ENCODE measurements at places on chromosomes 6 and 20.

GRCh38 chr6:157029980-157030690 is 253.0 kb downstream of the ARID1B start:
- no peak for DNase-seq

DNA sequence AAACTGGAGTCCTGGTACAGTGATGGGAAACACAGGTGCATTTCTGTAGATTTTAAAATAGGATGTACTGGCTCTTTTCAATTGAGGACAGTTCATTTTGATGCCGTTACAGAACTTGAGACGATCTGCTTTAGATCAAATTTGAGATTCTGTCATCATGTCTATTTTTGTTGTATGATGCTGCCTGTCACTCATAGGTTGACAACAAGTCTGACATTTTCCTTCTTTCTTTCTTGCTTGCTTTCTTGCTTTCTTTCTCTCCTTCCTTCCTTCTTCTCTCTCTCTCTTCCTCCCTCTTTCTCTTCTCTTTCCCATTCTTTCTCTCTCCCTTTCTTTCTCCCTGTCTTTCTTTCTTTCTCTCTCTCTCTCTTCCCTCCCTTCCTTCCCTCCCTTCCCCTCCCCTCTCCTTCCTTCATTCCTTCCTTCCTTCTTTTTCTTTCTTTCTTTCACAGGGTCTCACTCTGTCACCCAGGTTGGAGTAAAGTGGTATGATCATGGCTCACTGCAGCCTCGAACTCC is 152.6 kb upstream of the SGK1 start:
- no peak for DNase-seq

- no peak for DNase-seq
Observed at GRCh38 chr6:150456902-150457643, 88.3 kb downstream of the IYD start.

DNA sequence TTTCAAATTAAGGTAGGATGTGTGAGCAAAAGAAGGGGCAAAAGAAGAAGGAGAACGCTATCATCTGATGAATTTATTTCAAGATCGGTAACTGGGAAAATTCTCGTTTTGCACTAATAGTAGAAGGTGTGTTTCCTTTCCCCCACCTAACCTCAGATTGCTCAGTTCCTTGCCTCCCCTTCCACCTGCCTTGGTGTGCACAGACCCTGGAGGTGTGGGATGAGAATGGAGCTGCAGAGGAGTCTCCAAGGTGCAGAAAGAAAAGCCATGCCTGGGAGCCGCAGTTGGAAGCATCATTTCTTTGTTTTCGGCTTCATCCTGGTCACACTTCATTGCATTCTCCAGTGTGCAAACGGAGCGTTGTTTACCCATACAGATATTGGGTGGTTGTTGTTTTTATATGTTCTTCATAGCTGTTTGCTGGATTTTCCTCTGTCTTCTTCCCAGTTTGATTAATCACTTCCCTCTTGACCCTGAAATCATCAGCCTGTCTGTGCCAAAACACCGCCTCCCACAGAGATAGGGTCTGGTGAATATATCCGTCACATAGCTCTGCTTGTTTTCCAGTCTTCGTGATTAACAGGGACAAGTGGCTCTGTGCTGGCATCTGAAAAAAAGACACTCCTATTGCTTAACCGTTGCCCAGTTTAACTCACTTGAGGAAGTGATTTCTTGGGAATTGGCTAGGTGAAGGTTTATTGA is 40.2 kb upstream of the NEDD9 start:
- no peak for DNase-seq

DNA sequence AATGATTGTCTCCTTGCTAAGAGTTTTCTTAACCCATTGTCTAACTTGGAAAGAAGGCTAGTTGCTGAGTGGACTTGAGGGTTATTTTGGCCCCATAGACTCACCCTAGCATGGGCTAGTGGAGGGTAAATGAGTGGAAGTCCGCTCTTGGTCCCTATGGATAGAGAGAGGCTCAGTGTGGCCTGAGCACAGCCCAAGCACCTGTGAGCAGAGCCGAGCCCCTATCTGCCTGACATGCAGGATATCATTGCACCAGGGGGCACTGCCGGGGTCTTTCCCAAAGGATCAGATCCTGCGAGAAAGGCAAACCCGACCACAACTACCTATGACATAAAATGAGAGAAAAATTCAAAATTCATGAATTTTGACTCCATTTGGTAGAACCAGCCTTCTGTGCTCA is 70.6 kb upstream of the GGTLC1 start:
- DNase-seq: no peak

DNA sequence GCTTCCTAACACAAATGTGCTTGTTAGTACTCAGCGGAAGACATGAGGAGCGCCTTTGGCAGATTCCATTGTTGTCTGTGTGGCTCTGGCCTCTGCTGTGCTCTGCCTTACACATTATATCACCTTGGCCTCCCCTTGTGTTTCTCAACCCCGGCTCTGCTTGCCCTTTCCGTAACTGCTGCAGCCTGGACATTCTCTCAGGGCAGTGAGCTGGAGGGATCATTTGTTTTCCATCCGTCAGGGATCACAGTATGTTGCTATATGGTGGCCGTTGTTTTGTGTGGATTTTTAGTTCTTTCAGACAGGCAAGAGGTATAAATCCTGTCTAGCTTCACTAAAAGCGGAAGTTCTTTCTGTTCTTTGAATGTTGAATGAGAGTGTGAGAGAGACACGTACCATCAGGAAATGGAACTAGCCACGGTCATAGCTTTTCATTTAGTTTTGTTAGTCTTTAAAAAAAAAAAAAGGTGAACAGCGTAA is 175.1 kb downstream of the JARID2 start:
- DNase-seq: no peak

- no peak for DNase-seq
Observed at GRCh38 chr6:127435626-127436220, 23.5 kb downstream of the KIAA0408 start.

DNA sequence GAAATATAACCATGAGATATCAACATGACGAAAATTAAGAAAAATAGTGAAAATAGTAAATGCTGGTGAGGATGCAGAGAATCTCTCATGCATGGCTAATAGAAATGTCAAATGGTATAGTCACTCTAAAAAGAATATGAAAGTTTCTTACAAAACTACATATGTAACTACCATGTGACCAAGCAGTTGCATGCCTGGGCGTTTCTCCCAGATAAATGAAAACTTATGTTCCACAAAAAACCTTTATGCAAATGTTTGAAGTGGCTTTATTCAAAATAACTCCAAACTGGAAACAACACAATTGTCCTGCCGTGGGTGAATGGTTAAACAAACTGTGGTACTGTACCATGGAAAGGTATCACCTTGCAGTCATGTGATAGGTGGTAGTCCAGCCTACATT is 112.4 kb downstream of the HDGFL1 start:
- no peak for DNase-seq

DNA sequence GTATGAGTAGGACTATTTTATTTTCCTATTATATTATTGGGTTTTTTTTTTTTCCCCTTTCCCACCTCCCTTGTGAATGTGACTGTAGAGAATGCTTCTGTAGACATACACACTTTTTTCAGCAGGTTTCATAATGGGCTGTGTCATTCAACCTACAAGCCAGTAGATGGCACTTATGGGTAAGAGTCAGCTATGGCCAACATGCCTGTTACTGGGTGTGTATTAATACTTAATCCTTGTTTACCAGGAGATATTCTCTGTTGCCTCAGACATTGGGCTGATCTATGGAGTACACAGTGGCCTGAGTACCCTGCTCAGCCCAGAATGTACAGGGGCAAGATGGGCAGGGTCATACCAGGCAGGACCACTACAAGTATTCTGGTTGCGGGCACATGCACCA is 382.5 kb downstream of the EPHA7 start:
- DNase-seq: peak; percentile 43

DNA sequence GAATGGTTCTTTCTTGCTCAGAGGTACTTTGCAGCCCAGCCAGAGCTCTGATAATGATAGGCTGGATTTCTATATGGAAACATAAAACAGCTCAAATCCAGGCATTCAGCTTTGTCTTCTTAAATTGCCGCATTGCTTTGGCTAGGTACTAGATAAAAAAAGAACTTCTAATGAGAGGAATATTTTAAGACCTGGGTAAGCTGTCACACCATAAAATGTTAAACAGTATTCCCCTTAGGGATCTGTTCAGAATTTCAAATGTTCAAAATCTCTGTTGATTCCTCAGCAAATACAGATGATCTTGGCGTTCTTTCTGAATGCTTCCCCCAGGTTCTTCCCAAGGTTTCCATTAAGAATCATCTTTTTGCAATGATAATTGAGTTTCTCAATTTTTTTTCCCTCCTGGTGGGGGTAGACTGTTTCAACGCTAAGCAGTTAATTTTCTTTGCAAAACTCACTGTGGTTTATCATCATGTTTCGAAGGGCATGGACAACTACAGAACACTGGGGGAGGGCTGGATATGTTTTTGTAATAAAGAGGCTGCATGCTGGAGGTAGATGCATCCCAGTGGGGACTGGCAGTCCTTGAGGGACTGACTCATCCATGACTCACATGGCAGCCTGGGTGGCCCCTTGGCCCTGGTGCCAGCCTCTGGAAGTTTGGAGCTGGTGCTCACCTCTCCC is 31.0 kb downstream of the TIAM2 start:
- DNase-seq: peak; percentile 81

DNA sequence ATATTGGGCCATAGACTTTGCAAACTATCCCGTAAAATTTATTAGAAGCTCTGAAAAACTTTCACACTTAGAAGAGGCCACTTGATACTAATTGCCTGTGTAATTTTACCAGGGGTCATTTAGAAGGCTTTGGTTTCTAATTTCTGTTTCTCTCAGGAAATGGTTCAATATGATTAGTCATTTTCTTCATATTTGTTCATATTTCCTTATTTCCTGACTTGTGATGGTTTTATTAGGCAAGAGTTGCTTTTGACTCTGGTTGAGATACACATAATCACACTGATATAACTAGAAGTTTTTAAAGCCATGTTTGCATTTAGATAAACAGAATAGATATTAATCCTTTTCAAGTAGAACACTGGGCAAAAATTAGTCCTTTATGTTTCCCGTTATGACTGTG is 11.8 kb upstream of the HBS1L start:
- no peak for DNase-seq

DNA sequence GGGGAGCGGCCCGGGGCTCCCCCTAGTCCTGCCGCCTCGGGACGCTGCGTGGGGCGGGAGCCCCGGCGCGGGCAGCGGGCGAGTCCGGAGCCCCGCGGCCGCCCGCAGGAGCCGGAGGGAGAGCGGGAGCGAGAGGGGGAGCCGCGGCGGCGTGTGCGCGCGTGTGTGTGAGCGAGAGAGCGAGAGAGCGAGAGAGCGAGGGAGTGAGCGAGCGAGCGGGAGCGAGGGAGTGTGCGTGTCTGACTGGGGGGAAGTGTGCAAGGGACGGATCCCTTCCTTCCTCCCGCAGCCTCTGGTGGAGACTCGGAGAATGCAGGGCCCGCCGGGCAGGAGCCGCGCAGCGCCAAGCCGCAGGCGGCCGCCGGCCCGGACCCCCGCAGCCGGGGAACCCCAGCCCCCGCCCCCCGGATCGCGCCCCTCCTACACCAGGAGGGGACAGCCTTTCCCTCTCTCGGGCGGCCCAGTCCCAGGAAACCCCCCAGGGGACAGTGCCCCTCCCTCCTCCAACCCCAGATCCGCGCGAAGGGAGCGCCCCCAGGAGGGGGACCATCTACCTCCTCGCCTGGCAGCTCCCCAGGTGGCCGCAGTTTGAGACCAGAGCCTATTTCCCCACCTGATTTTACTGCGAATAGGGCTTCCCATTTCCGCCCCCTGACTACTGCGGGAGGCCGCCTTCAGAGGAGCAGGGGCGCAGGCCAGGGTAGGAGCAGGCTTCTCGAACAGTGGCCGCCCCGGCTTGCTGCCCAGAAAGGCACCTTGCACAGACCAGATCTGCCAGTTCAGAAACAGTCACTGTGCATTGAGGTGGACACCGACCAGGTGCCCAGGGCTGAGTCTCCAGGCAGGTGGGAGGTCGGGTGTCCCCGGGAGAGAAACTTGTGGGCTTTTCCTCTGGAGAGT is at the start of gene CDH22:
Gene CDH22, minus strand, starts transcription at position 241 of the 900 bp plus-strand sequence. CDS start 57,204 bp downstream, outside the sequence.
- peak; percentile 37 for DNase-seq

- DNase-seq: peak; percentile 48
Observed at GRCh38 chr6:33761922-33762629, 15.4 kb upstream of the IP6K3 start.

- DNase-seq: no peak
Observed at GRCh38 chr6:11917951-11918738, 94.0 kb upstream of the HIVEP1 start.

DNA sequence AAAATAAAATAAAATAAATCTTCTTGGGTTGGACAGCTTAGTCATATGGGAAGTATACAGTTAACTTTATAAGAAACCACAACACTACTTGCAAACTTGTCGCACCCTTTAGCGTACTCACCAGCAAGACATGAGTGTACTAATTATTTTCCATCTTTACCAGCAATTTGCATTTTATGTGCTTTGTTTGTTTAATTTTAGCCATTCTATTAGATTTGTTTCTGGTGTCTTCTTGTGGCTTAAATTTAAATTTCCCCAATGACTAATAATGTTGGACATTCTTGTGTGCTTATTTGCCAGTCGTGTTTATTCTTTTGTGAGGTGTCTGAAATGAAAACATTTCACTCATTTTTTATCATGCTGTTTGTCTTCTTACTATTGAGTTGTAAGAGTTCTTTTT is 1172.2 kb upstream of the CITED2 start:
- no peak for DNase-seq

DNA sequence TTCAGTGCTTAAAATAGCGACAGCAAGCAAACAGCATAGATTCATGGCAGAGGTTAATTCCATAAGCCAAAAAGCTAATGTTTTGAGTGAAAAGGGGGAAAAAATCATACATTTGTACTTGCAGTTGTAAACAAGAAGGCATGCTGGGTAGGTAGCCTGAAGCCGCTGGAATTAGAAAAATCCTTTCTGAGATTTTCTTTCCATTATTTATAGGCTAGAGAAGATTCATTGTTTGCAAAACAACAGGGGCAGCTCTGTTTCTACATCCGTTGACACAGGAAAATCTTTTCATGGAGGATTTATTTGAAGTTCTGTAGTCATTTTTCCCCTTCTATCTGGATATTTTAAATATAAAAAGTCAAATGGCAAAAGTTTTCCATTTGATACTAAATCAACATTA is 843.9 kb downstream of the QKI start:
- no peak for DNase-seq

- DNase-seq: no peak
Observed at GRCh38 chr20:19291818-19292132, 79.3 kb downstream of the SLC24A3 start.

- no peak for DNase-seq
Observed at GRCh38 chr20:17394411-17394810, 136.8 kb downstream of the BFSP1 start.

- no peak for DNase-seq
Observed at GRCh38 chr6:43931201-43931600, 161.2 kb downstream of the VEGFA start.

DNA sequence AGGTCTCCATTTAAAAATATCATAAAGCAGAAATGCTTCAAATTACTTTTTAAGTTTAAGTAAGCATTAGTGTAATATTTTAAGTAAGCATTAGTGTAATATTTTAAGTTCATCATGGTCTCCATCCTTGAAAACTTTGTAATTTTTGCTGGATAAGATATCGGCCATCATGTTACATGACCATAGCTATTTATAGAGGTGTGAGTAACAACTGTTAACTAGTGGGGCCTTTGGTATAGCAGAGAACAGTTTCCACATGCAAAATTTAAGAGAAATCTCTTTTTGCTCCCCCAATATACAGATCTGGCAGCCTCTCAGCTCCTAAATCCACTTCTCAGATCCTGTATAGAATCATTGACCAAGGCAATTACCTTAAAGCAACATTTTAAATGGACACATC is 468 bp downstream of the TRDN start:
- no peak for DNase-seq

- no peak for DNase-seq
Observed at GRCh38 chr6:71346334-71346694, 57.7 kb downstream of the OGFRL1 start.

GRCh38 chr20:22562620-22563019 is 21.8 kb downstream of the FOXA2 start:
- no peak for DNase-seq
